Bronchial smooth muscle cell (primary cell): ENCODE measurements at places on chromosomes 13 and 19. TPM values are rescaled to one million over a fixed set of nuclear protein-coding genes. Genes with fewer than 3 reads are reported as not detected.

PLEKHA4 gene
- 14.3 and 18.6 TPM in 2 replicates for total RNA-seq

ZNF730 gene
- total RNA-seq, result 0.52 and 0.63 TPM in 2 replicates

ALG11 gene
- 13.4 and 15.8 TPM in 2 replicates for total RNA-seq

ZNF99 gene
- not detected in 2 replicates for total RNA-seq

SIGLEC5 gene
- not detected in 2 replicates for total RNA-seq

TEAD2 gene
- 17.2 and 18.5 TPM in 2 replicates for total RNA-seq

ZNF570 gene
- 8.7 and 9.9 TPM in 2 replicates for total RNA-seq

ATF5 gene
- 11.7 and 32.0 TPM in 2 replicates for total RNA-seq
